Inflammatory macrophage treated with lipopolysaccharide for 1 hour (primary cell): ENCODE measurements at places on chromosomes 2 and 18.

DNA sequence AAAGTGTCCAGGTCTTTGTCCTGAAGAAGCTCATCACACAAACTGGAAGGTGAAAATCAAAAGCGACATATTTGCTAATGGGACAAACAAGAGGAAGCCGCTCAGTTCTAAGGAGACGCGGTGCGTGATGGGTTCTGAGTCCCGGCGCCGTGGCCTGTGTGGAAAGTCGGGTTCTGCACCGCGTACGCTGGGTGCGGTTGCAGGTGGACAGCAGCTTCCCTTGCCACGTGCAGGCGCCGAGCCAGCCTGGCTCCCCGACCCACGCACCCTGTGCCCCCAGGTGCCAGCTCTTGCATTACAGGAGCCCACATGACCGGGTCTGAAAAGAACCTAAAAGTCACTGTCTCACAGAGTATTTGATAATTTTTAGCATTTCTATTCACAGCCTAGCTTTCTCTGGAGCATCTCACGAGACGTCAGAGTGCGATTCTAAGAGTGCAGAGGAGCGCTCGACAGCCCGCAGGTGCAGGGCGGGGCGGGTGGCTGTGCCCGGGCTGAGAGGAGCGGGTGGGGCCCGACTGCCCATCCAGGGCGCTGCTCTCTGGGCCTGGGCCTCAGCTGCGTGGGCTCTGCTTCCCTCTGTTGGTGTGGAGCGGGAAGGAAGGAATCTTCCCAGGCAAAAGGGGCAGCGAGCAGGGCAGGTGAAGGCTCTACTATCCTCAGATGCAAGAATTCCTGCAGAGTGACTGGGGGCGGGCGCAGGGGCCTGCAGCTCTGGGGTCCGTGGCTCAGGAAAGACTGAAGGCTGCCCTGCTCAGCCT, 39.4 kb downstream of the MYT1L start:
- DNase-seq, result no peak

- DNase-seq, result no peak
Measured at GRCh38 chr2:44131177-44131576, 37.5 kb upstream of the PPM1B start.

- no peak for DNase-seq
Measured at GRCh38 chr2:231037731-231038482, 584 bp downstream of the C2orf72 start.

DNA sequence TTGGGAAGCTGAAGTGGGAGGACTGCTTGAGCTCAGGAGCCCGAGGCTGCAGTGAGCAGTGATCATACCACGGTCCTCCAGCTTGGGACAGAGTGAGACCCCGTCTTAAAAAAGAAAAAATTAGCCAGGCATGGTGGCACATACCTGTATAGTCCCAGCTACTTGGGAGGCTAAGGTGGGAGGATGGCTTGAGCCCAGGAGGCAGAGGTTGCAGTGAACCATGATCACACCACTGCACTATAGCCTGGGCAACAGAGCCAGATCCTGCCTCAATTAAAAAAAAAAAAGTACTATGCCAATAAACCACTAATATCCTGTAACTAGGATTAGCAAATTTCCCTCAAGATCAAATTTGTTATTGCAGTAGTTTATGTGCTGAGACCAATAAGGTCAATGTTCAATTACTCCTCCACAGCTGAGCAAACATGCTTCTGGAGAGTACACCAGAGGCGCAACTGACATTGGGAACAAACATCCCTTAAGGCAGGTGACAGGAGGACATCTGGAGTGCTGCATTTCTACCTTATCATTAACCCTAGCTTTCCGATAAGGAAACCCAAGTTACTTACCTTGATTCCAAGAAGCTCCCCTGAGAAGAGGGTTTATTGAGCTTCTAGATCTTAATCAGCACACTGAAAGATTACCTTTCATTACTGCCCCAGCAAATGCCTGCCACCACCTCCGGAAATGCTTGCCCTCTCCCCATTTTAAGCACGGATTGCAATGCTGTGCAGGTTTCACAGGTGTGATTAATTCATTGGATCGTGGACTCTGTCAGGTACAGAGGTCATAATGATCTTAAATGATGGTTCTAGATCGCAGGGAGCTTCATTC, 26.2 kb downstream of the MGAT4A start:
- DNase-seq, result no peak

DNA sequence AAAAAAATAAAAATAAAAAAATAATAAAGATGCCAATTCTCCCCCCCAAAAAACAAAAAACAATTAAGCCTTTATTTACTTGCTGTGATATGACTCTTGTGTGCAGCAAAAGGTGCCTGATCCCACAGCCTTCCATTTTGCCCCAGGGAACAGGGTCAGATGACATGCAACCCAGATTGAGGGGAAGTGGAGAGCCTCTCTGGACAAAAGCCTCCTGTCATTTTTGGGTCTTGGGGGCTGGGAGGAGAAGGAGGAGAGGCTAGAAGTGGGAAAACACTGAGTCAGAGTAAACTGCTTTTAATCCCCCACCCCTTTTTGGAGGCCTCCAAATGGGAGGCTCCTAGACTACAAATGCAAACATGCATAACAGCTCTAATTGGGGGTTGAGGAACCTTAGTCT, 46.6 kb upstream of the SCG2 start:
- no peak for DNase-seq

DNA sequence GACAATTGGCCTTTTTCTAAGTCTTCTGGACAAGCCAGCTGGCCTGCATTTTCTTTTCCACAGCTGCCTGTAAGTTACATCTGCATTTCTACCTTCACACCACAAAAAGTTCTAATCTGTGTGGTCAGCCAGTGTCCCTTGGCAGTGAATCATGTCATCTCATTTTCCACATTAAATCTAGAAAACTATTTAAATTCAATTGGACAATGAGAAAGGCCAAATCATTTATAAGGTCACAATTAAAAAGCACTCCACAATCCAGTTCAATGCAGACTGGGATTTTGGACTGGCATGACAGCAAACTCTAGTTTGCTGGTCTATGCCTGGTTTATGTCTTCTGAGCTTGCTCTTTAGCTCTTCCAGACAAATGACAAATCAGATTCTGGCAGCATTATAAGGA, 494.2 kb upstream of the SPHKAP start:
- no peak for DNase-seq

DNA sequence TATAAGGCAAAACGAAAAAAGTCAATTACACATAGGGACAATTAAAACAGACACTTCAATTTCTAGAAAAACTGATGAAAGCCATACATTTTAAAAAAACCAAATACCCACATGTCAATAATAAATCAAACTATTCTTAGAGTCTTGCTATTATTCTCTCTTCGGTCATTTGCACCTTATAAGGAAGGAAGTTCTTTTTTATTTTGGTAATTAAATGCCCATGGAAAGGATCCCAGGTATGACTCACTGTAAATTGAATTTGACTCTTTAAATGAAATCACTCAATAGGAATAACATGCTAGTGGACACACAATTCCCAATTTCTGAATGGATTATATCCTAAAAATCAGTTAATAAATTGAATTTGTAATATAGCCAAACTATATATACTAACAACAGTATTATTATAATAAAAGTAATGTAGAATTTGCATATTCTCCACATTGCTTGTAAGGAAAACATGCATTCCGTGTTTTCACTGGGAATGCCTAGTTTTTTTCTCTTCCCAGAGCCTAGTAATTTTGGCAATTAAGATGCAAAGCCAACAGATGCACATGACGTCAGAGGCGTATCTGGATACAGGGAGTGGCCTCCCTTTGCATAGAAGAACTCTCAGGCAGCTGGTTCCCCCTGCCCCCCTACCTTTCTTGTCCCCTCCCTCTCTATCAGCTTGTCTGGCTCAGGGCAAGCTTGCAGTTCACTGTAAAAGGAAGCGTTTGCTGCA, 153.5 kb upstream of the PGAP1 start:
- DNase-seq, result no peak

GRCh38 chr2:33511141-33511540, 34.7 kb downstream of the RASGRP3 start:
- DNase-seq, result no peak

DNA sequence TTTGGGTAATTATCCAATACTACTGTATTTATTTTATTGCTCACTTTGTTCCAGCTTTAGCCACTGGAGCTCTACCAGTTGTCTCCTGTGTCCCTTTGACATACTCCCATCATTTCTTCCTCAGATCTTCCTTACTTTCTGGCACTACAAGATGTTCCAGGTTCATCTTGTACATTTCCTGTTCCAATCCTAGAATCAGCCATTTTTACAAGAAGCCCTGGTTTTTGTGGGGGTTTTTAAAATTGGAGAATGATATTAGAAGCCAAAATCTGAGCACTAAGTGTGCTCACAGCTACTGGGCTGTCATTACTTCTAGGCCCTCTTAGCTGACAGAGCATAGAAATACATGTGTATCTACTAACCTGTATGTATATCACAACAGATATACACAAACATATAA, 164.3 kb downstream of the ZFP36L2 start:
- no peak for DNase-seq

DNA sequence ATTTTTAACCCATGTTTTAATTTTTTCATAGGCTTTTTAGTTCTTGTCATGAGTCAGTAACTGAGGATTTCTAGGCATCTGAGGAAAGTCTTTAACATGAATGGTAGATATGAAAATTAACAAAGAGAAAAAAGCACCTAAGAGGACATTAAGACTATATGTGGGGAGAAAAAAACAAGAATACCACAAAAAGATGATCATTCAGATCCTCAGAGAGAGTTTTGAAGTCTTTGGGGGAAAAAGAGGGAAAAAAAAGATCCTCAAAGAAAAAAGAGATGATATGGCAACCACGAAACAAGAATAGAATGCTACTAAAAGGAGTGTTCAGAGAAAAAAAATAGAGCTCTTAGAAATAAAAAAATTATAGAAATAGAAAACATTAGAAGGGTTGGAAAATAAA, 8.1 kb downstream of the DRC1 start:
- DNase-seq, result no peak

DNA sequence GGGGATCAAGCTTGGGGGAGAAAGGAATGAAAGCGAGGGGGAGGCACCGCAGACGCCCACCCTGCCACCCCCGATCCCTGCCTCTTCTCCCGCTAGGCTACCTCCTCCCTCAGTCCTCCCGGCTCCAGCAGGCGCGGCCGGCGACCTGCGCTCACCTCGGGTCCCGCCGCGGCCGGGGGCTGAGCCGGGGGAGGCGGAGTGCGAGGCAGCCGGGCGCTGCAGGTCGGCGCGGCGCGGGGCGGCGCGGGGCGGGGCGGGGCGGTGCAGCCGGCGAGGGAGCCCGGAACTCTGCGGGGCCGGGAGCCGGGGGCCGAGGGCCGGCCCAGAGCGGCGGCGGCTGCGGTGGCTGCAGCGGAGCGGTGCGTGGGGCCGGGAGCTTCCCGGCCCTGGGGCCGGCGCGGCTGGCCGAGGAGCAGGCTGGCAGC, 477 bp downstream of the ACVR1 start:
- DNase-seq, result no peak

GRCh38 chr2:212173756-212174510, 364.7 kb downstream of the ERBB4 start:
- no peak for DNase-seq

DNA sequence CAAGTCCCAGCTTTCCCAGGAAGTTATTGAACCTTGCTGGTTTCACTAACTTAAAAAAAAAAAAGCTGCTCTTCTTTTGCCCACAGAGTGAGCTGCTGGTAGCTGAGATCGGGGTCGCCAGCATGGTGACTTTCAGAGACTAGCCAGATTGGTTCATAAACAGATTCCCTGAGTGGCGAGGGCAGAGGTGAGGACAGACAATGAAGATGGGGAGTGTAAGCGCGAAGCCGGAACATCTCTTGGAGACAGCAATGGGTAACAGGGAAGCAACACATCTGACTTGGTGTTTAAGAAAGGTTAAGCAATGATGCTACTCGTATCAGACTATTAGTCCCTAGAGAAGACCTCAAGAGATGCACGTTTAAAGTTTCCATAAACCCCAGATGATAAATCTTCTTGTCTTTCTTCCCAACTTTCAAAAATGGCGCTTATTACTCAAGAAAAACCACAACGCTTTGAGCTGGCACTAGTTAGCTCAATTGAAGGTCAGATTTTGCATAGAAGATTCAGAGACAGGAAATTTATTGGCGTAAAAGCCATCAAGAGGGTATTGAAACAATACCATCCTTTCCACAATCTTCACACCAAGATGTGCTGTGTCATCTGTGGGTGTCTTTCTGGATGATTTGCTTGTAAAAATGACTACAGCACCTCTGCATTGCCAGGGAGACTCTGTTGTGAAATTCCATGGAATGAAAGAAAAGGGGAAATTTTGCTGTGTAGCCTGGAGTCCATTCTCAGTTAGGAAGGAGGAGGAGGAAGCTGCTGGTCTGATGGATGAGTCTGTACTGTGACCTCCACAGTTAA, 193.1 kb upstream of the CXCR4 start:
- peak; percentile 31 for DNase-seq

- no peak for DNase-seq
Measured at GRCh38 chr2:20913491-20913890, 90.6 kb upstream of the LDAH start.

DNA sequence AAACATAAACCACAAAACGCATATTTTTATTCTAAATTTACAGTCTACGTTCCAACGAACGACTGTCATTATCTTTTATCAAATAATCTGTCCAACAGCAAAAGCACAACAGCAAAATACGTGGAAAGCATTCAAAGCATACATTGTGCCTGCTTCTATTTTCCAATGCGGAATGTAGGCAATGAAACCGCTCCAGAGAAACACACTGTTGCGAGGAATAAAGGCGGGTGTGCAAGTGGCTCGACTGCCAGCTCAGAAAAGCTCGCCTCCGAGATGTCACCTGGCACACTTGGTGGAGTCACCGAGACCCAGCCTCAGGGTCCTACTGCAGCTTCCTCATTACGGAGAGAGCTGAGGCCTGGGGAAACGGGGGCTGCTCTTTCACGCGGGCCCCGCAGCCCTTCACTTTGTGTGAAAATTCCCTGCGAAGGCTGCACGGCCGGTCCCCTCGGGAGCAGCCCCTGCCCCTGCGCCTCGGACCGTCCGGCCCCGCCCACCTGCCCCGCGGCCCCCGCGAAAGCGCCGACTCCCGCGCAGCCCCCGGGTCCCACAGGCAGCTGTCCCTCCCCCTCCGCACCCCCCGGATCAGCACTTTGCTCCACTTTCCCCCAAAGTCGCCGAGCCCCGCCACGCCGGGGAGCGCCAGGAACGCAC, 752 bp downstream of the MGAT4A start:
- DNase-seq, result no peak

DNA sequence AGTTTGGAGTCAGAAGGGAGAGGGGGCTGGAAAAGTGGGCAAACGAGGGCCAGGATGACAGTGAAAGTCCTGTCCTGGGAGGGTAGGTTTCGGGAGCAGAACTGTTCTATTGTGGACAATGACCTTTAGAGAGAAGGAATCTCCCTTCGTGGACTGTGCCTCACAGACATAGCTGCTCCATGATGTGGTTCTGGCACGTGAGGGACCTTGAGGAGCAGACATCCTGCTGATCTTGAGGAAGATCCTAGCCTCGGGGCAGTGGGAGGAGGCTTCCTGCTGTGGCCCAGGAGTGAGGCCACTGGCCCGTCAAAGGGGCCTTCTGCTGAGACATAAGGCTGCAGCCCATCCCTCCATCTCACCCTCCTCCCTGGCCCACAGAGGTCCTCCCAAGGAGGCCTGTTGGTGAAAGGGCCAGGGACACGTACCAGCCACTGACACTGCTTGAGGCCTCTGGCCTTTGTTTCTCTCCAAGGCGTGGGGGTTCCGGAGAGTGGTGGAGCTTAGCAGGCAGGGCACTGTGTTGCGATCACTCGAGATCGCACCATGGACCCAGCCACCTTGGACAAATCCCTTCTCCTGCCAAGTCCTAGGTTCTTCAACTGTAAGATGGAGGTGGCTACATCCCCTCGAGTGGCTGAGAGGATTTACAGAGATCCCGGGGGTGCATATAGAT, 167.2 kb downstream of the CELF4 start:
- no peak for DNase-seq

- DNase-seq, result peak; percentile 91
Measured at GRCh38 chr2:152421521-152422370, 86.8 kb downstream of the FMNL2 start.

- no peak for DNase-seq
Measured at GRCh38 chr2:121359716-121360565, 74.9 kb upstream of the TFCP2L1 start.
